ENCODE measurements at places on chromosomes 1 and 21.

DNA sequence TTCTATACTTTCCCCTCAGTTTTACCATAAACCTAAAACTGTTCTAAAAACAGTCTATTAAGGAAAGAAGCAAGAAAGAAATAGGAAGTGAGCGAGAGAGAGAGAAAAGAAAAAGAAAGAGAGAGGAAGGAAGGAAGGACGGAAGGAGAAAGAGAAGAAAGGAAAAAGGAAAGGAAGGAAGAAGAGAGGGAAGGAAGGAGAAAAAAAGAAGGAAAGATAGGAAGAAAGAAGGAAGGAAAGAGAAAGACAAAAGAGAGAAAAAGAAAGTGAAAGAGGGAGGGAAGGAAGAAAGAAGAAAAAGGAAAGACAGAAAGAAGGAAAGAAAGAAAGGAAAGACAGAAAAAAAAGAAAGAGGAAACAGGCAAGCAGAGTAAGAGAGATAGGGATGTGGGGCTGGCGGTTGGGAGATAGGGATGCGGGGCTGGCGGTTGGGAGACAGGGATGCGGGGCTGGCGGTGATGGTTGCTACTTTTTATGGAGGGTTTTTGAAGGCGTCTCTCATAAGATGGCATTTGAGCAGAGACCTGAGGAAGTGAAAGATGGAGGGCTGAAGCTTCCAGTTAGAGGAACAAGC is 70.4 kb upstream of the IRF2BP2 start:
- H3K27me3 ChIP-seq = peaks cover 2% of the 10 kb centered on the region
- no peak overlapping the region for H3K27ac ChIP-seq
- H3K4me1 ChIP-seq = peaks cover 8% of the 10 kb centered on the region
- H3K4me3 ChIP-seq = no peak overlapping the region
- no peak for DNase-seq

DNA sequence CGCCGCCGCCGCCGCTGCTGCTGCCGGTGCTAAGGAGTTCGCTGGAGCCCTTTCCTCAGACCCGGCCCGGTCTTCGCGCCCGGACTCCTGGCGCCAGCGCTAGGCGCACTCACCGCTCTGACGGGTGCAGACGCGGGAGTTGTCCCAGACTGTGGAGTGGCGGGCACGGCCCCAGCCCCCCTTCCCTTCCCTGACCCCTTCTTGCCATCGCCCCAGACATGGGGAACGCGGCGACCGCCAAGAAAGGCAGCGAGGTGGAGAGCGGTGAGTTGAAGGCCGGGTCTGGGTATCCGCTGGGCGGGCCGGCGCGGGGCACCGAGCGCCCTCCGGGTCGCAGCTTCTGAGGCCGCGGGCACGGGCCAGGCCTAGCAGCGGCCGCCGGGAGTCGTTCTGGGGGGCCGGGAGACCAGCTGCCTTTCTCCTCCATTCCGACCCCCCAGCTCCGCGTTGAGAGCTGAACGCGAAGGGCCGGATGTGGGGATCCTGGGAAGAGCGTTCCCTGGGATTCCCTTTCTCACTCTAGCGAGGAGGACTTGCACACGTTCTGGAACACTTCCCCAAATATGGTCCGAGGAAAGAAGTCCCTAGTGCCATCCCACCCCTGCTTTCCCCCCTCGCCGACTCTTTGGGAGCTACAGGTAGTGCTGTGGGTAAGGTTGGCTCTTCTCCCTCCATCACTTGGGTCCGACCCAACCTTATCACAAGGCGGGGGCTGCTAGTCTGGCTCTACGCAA is 65.8 kb upstream of the PRKACB start:
- peaks cover 6% of the 10 kb centered on the region for H3K36me3 ChIP-seq
- peaks cover 10% of the 10 kb centered on the region for H3K27me3 ChIP-seq
- H3K27ac ChIP-seq = peak overlapping the region; percentile 45
- DNase-seq = peak; percentile 28
- H3K4me3 ChIP-seq = peak overlapping the region; percentile 91

- H3K36me3 ChIP-seq = no peaks in the 10 kb centered on the region
- peaks cover 4% of the 10 kb centered on the region for H3K27me3 ChIP-seq
- DNase-seq = peak; percentile 46
- H3K4me1 ChIP-seq = peaks cover 39% of the 10 kb centered on the region
- H3K27ac ChIP-seq = peak overlapping the region; percentile 75
Observed at GRCh38 chr1:9426291-9426711, 113.0 kb upstream of the SLC25A33 start.

DNA sequence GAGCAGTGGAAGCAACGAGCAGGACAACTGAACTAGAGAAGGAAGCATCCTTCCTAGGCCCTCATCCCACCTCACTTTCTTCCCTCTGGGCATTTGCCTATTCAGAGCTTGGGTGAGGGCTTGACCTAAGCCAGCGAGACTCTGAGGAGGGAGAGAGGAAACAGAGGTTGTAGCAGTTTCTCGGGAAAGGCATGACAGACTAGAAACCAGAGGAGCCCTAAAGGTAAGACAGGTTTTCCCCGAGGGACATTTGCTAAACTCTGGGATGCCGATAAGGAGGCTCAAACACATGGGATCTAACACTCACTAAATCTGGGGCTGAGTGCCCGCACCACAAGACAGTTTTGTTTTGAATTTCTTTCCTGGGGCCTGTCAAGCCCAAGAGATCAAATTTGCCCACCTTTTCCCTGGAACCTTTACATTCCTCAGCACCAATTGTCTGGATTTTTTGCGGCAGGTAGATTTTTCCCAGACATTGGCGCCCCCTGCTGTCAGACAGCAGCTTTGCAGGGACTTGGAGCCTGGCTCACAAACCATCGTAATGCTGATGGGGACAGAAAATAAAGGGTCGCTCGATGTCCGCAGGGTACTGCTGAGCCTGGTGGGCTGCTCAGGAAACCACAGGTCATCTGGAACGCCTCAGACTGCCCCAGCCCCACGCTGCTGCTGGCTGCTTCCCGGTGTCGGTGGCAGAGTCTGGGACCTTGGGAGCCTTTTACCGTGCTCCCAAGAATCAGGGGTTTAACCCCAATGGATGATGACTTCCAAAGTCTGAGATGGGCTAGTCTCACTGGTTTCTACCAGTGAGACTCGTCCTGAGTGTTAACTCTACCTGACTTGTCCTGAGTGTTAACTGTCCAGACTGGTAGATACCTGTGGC is 23.4 kb upstream of the TSPAN2 start:
- DNase-seq = peak; percentile 66
- H3K4me3 ChIP-seq = no peak overlapping the region
- no peaks in the 10 kb centered on the region for H3K36me3 ChIP-seq
- H3K27ac ChIP-seq = no peak overlapping the region
- H3K4me1 ChIP-seq = no peaks in the 10 kb centered on the region

- no peak overlapping the region for H3K27ac ChIP-seq
Observed at GRCh38 chr1:44049839-44050238, 18.6 kb upstream of the SLC6A9 start.

- H3K4me3 ChIP-seq = no peak overlapping the region
- H3K36me3 ChIP-seq = peaks cover 2% of the 10 kb centered on the region
- no peak overlapping the region for H3K27ac ChIP-seq
- peaks cover 13% of the 10 kb centered on the region for H3K4me1 ChIP-seq
- no peak for DNase-seq
Observed at GRCh38 chr21:33670076-33670978, 28.0 kb downstream of the ITSN1 start.

DNA sequence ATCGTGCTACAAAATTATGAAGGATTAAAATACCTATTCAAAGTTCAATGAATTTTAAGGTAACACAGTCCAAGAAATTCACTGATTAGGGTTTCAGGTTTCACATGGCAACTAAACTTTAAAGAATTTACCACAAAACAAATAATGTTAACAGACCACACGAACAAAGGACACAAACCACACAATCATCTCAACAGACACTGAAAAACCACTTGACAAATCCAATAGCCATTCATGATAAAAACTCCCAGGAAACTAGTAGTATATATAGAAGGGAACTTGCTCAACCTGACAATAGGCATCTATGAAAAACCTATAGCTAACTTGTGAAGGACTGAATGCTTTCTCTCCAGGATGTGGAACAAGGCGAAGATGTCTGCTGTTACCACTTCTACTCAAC is 21.1 kb upstream of the SH2D5 start:
- no peaks in the 10 kb centered on the region for H3K27me3 ChIP-seq
- H3K4me3 ChIP-seq = no peak overlapping the region
- H3K4me1 ChIP-seq = no peaks in the 10 kb centered on the region
- no peak overlapping the region for H3K27ac ChIP-seq
- DNase-seq = no peak
- peaks cover 11% of the 10 kb centered on the region for H3K36me3 ChIP-seq

- H3K27me3 ChIP-seq = peaks cover 3% of the 10 kb centered on the region
- H3K36me3 ChIP-seq = peaks cover 13% of the 10 kb centered on the region
- H3K4me3 ChIP-seq = no peak overlapping the region
- DNase-seq = no peak
- H3K27ac ChIP-seq = no peak overlapping the region
Observed at GRCh38 chr1:21706151-21706835, 37.1 kb upstream of the RAP1GAP start.

DNA sequence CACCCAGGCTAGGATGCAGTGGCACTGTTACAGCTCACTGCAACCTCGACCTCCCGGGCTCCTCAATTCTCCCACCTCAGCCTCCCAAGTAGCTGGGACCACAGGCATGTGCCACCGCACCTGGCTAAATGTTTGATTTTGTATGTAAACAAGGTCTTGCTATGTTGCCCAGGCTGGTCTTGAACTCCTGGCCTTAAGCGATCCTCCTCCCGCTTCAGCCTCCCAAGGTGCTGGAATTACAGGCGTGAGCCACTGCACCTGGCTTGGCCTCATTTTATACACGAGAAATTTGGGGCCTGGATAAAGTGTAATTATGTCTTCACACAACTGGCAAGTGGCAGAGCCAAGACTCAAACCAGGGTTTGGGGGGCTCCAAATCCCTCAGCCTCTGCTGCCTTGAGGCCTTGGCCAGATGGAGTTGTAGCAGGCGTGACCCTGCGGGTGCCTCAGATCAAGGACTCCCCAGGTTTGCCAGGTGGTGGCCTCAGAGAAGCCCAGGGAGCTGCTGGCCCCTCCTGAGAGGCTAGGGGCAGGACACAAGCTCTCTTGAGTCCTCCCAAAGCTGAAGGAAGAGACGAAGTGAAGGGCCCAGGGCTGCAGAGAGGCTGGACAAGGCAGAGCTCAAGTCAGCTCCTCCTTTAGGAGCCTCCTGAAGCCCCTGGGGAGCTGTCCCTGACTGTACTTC is 61.7 kb downstream of the MDM4 start:
- no peaks in the 10 kb centered on the region for H3K27me3 ChIP-seq
- H3K4me3 ChIP-seq = no peak overlapping the region

- no peaks in the 10 kb centered on the region for H3K27me3 ChIP-seq
- no peak for DNase-seq
- peaks cover 29% of the 10 kb centered on the region for H3K4me1 ChIP-seq
Observed at GRCh38 chr21:14750041-14750440, 203.9 kb upstream of the SAMSN1 start.

- H3K27ac ChIP-seq = no peak overlapping the region
- H3K4me3 ChIP-seq = no peak overlapping the region
- no peaks in the 10 kb centered on the region for H3K27me3 ChIP-seq
- no peaks in the 10 kb centered on the region for H3K36me3 ChIP-seq
Observed at GRCh38 chr1:206828765-206829164, 36.7 kb upstream of the IL20 start.

DNA sequence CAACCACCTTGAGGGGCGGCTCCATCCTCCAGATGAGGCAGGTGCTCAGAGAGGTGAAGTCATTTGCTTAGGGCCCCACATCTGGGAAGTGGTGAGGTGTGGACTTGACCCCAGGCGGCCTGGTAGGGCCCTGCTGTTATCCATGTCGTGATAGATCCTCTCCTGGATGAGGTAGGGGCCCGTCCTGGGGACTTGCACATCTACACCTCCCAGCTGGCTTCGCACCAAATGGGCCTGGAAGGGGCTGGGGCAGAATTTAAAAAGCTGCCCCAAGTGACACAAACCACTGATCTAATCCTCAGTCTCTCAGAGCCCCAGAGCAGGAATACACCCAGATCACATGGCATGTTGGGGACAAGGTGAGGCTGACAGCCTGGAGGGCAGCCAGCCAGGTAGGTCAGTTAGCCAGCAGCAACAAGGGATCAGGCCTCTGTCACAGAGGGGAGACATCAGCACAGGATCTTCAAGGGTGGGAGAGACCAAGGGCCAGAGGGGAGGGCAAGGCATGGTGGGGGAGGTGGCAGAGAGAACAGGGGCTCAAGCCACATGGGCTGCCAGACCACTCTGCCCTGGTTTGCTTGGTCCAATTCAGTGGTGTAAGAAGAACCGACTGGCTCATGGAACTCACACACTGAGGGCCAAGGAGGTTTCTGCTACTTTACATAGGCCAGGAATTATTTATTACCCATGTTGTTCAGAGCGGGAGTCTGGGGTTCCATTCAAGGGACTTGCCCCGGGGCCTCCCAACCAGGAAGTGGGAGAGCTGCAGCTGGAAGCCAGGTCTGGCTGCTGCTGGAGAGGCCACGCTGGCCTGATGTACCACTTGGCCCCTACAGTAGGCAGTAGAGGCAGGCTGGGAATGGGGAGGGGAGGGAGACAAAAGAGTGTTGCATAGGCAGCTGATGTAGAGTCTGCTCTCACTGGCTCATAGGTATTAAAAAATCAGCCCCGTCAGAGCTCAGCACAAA is 12.1 kb downstream of the LRP8 start:
- peaks cover 12% of the 10 kb centered on the region for H3K36me3 ChIP-seq
- DNase-seq = peak; percentile 33
- peak overlapping the region; percentile 31 for H3K4me3 ChIP-seq
- H3K4me1 ChIP-seq = peaks cover 7% of the 10 kb centered on the region
- H3K27ac ChIP-seq = no peak overlapping the region
- peaks cover 5% of the 10 kb centered on the region for H3K27me3 ChIP-seq

GRCh38 chr1:159990005-159990404 is 36.0 kb upstream of the SLAMF9 start:
- no peak overlapping the region for H3K4me3 ChIP-seq
- no peaks in the 10 kb centered on the region for H3K36me3 ChIP-seq
- DNase-seq = no peak
- H3K4me1 ChIP-seq = peaks cover 6% of the 10 kb centered on the region
- H3K27ac ChIP-seq = no peak overlapping the region
- no peaks in the 10 kb centered on the region for H3K27me3 ChIP-seq

DNA sequence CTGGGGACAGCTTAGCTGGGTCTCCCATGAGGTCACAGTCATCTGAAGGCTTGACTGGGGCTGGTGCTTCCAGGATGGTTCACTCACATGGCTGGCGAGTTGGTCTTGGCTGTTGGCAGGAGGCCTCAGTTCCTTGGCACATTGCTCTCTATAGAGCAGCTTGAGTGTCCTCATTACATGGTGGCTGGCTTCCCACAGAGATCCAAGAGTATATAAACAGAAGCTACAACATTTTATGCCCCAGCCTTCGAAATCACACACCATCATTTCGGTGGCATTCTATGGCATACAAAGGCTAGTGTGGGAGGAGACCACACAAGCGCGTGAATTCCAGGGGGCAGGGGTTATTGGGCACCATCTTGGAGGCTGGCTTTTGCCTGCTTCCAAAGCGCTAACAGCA is 63.0 kb downstream of the ALPL start:
- no peak for DNase-seq
- no peak overlapping the region for H3K27ac ChIP-seq
- H3K36me3 ChIP-seq = no peaks in the 10 kb centered on the region
- no peaks in the 10 kb centered on the region for H3K27me3 ChIP-seq

Measured in endothelial cell (in vitro differentiated cells).